Cortex of kidney (tissue), 1 donor: ENCODE measurements at places on chromosomes 7 and 10.

DNA sequence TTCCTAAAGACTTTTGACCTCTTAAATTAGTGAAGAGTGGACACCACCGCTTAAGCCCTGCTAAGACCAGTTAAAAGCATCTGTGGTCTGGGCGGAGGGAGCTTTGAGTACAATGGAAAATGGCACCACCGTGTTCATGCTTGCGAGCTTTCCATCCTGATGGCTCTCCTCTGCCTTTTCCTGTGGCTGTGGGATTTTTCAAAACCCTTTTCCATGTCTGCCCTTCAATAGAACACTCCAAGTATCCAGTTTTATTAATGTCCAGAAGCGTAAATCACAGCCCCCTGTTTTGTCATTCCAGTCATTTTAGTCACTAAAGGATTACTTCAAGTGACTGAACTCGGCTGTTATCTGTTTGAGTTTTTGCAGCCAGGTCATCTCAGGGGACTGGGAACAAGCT lies 181.8 kb downstream of the MGMT start:
- DNase-seq = no peak

DNA sequence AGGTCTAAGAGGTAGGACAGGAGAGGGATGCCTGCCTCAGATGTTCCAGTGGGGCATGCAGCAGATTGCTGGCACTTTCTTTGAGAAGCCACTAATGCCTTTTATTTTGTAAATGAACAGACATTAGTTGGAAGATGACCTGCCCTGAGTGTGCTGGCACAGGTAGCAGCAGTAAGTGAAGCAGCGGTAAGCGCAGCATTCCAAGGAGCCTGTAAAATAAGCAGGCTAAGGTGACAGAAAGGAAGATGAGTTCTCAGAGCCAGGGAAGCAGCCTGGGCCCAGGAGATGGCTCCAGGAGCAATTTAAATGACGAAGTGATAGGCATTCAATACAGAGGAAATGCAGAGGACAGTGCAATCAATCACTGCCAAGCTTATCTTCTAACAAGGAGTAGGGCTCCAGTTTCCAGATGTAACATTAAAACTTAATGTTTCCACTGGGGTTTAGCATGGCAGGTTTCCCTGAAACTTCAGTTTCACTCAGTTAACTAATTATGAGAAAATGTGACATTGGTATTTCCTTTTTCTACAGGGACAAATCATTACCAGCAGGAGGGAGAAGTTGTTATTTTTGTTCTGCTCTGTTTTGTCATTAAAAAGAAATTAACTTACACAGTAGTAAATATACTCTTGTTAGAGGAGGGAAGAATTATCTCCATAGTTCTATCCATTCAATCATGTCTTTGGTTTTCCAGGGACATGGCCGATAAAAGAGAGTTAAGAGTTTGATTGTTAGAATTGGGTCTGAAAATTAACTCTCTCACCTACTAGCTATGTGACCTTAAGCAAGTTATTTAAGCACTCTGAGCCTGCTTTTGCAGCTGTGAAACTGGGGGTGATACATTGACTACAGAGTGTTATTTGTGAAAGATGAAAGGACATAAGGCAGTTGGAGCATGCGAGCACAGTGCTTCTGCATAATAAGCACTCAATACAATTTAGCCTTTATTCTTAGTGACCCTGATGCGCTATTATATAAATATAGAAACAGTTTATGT lies 96.6 kb upstream of the PTN start:
- DNase-seq = no peak

DNA sequence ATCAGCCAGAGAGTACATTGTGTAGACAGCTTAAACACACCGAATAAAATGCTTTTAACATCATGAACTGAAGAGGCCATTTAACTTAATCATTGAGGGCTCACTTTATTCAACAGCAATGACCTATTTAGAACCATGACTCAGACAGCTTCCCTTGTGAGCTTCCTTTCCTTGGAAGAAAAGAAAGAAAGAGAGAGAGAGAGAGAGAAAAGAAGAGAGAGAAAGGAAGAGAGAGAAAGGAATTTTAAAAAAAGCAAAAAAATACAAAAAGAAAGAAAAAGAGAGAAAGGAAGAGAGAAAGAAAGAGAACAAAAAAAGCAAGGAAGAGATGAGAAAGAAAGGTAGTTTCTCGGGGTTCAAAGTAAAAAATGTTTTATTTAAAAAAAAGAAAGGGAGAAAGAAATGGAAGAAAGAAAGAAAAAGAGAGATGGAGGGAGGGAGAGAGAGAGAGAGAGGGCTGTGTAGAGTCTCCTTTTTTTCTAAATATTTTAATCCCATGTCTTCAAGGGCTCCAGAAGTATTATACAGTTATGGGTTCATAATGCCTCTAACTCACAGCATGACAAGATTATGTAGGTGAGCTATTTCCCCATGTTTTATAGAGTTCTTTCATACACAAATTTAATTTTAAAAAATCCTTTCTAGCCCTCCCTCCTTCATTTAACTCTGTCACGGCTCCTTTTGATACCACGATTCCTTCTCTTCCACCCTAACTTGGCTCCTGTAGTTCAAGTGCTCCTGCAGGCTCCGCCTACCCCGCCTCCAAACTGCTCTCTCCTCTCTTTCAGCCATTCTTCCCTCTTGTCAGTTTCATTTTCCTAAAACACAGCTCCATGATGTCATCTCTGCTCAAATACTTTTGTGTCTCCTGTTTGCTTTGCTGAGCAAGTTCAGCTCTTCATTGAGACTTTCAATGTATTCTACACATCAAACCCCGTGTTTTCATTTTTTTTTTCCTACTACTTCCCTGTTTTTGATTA lies 85.5 kb downstream of the PRTFDC1 start:
- DNase-seq = no peak

DNA sequence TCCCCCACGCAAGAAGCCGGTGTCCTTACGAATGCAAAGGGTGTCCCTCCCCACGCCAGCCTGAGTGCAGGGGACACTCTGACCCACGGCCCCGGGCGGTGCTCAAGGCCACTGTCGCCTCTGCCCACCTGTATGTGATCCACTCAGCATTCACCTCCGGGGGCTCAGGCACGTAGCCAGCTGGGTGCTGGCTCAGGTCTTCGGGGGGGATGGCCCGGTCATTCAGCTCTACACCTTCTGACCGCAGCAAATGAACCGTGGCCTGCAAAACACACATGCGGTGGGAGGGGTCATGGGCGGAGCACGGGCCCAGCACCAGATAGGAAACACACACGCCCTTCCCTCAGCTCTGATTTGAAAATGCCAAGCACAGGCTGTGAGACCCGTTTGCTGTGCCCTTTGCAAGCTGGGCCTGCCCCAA lies 25.9 kb downstream of the CFAP46 start:
- DNase-seq = no peak

DNA sequence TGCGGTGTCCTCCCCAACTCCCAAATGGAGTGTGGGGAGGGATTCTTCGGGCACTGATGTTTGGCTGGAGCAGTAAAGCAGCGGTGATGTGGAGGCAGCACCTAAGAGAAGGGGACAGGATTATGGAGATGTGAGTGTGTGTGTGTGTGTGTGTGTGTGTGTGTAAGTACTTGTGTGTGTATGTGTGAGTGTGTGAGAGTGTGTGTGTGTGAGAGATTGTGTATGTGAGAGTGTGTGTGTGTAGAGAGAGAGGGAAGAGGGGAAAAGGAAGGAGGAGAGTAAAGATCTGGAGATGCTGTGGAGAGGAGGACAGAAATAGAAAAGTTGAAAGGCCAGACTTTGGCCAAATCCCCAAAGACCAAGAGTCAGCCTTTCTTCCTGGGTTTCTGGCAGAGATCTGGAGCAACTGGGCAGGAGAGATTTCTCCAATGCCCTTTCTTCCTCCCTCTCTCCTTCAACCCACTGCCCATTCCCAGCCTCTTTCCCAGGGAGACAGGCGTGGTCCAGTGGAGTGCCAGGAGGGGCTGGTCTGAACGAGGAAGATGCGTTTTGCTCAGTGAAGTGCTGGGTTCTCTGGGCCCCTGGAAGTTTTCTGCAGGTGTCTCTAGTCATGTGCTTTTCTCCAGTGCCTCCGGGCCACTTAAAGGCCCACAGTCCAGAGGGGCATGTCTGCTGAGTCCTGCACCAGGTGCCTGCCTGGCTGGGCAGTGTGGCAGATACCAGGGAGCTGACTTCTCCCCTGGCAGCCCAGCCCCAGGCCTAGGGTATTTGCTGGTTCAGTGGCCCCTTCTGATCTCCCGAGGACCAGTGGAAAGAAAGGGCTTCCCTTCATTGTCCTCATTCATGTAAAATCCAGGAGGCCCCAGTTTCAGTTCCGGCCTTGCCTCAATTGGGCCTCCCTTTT lies 60.5 kb downstream of the HK1 start:
- DNase-seq = no peak

GRCh38 chr10:93154531-93154930 lies 80.8 kb downstream of the CYP26A1 start:
- DNase-seq = no peak

GRCh38 chr7:149060156-149060555 lies 30.4 kb downstream of the ZNF786 start:
- DNase-seq = no peak

- DNase-seq = no peak
Measured at GRCh38 chr10:112261281-112261822, 21.8 kb upstream of the TECTB start.

GRCh38 chr7:50268990-50269389 lies 35.5 kb upstream of the IKZF1 start:
- no peak for DNase-seq

DNA sequence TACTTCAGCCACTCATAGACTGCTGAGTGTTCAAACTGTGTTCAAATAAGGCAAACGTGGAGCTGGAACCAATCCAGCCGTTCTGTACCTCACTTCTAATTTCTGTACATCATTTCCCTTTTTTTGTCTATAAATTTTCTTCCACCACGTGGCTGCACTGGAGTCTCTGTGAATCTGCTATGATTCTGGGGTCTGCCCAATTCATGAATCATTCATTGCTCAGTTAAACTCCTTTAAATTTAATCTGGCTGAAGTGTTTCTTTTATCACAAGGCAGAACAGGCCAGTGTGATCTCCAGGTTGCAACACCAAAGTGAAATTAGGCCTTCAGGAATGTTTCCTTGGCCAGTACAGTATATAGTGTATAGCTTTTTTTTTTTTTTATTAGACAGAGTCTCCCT lies 53.5 kb downstream of the DNAJC12 start:
- DNase-seq = no peak

- no peak for DNase-seq
Measured at GRCh38 chr10:27710014-27710413, 35.6 kb downstream of the MKX start.

- DNase-seq = no peak
Measured at GRCh38 chr7:28533731-28534531, 121.6 kb downstream of the CREB5 start.

GRCh38 chr10:63260860-63261251 lies 127.7 kb downstream of the NRBF2 start:
- no peak for DNase-seq

- no peak for DNase-seq
Measured at GRCh38 chr10:92305133-92306072, 14.4 kb downstream of the MARCHF5 start.
